ENCODE measurements at places on chromosomes 5 and 9. TPM values are rescaled to one million over a fixed set of nuclear protein-coding genes. Genes with fewer than 3 reads are reported as not detected.

DNA sequence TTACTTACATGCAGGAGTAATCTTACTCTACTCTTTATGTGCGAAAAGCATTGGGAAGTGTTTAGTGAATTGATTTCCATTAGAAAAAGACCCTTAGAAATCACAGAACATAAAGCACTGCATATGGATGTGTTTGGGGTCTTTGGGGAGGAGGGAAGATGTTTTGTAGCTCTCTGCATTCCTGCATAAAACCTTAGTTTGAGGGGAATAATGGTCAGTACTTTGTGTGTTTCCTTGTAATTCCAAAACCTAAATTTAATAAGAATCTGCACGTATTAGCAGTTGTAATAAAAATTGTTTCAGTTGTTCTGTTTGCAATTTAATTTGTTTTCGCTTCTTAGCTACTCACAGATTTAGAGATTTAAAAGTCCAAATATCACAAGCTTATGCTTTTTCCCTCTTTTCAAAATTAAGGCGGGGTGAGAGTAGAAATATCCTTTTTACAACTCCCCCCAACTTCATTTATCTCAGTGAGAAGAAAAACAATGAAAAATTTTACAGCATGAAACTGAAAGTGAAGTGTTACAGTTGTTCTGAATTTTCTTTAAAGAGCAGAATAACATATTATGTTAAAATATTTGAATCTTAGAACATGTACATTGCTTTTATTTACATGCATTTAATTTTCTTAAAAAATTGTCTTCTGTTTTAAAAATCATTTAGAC, 143.8 kb downstream of the SMARCA2 start:
- no peak for DNase-seq

GRCh38 chr9:111839387-111839786, 44.6 kb upstream of the SHOC1 start:
- no peak for DNase-seq

GRCh38 chr9:137354845-137355760, 53.0 kb upstream of the NRARP start:
- DNase-seq: no peak

DNA sequence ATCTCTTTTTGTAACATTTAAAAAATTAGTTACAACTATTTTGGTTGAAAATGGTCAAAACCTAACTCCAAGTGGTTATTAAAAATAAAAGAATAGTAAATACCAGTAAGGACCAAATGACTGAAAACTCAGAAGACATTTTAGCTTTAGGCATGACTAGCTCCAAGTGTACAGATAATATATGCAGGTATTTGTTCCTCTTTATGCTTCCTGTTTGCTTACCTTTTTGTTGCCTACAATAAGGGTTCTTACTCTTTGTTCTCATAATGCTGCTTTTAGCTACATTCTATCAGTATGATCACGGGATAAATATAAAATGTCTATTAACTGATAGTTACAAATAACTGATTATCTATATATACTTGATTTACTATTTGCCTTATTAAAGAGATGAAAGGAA, 259.6 kb downstream of the CDH12 start:
- no peak for DNase-seq

DNA sequence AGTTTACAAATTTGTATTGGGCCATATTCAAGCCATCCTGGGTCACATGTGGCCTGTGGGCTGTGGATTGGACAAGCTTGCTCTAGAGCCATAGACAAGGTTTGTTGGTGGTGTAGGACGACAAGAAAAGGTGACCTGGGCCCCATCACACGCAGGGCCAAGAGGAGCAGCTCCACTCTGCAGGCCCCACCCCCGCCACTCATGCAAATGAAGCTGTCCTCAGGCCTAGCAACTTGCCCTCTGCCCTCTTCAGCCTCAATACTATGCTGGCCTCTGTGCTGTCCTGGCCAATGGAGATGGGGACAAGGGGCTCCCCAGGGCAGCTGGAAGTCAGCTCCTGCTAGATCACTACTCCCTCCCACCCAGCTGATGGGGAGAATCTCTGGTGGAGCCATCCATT, 55.2 kb upstream of the TMEM252 start:
- DNase-seq: no peak

GRXCR2 gene
- 0.50 TPM for total RNA-seq

PLAC8L1 gene
- total RNA-seq: 0.59 TPM

PCDHB5 gene
- total RNA-seq: 6.4 TPM
